ENCODE measurements at places on chromosomes 12 and 14.

- DNase-seq = no peak
Measured at GRCh38 chr12:42262271-42262670, 24.2 kb upstream of the YAF2 start.

- no peak for DNase-seq
Measured at GRCh38 chr14:65079768-65080167, 22.5 kb downstream of the MAX start.

DNA sequence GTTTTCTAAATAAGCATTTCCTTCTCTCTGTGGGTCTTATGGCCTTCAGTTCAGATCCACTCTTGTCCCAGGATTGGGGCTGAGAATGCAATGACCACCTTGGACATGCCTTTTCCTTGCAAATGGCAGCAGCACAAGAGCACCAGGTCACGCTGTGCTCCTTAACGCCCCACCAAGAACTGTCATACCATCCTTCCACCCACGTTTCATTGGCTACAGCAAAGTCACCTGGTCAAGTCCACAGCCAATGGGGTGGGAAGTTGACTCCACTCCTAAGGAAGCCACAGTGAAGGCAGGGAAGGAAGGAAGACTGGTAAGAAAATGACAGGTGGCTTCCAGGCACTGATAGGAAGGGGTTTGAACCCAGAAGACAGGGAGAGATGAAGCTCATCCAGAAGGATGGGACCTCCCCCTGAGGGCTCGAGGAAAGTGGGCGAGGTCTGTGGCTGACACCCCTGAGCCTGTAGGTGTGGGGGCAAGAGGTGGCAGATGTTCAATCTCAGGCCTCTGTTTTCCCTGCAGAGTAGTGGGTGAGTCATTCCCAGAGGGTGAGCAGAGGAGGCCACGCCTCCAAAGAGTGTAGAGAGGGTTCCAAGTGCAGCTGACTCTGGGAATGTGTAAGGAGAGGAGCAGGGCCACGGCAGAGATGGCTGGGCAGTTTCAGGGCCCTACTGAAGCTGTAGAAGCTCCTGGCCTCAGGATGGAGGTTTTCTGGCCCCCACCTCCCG is 113.5 kb upstream of the VRK1 start:
- DNase-seq = no peak

DNA sequence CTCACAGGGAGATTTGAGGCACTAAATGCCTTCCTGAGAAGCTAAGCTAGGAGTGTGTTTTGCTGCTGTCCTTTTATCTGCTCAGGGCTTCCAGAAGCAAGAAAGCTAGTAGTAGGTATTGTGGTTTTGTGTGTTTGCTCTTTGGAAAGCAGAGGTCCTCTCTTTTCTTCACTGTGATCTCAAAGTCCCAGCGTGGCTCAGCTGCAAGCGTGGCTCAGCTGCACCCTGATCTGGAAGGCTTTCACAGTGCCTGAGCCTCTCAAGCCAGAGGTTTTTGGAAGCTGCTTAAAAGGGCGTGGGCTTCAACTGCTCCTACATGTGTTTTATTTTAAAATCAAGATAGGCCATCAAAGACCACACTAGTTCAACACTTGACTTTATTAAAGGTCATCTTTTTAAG is 337.4 kb upstream of the RGS6 start:
- no peak for DNase-seq

DNA sequence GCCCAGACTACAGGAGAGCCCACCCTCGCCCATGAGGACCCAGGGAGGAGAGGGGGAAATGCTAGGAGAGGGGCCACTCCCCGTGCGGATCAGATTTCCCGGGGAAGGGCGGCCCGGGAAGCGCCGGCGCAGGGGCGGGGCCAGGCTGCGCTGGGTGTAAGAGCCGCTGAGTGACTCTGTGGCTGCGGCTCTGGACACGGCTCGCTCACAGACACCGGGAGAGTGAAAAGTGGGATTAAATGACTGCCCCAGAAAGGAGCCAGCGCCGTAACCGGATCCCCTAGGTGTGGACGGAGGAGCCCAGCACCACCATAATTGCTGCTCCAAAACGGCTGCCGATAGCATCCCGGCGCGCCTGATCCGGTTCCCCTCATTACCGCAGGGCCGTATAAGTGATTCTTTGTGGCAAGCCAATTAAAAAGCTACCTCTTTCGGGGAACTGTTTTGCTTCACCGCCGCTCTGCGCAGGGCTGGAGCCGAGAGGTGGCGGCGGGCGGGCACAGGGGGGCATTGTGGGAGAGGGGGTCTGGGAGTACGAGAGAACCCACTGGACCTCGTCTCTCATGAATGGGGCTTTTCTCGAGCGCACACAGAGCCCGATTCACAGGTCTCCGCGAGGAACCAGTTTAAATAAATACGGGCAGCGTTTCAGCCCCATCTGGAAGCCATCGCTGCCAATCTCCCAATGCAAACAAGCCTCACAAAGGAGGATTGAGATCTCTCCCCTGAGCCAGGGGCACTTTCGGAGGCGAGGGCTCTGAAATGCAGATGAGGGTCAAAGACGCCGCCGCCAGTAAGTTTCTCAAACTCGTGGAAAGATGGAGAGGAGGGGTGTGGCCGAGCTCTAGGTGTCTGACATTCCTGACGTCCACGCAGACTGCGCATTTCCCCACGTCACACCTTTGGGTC is 2.5 kb downstream of the COL2A1 start:
- no peak for DNase-seq

- no peak for DNase-seq
Measured at GRCh38 chr12:123139926-123140675, 10.8 kb downstream of the PITPNM2 start.

DNA sequence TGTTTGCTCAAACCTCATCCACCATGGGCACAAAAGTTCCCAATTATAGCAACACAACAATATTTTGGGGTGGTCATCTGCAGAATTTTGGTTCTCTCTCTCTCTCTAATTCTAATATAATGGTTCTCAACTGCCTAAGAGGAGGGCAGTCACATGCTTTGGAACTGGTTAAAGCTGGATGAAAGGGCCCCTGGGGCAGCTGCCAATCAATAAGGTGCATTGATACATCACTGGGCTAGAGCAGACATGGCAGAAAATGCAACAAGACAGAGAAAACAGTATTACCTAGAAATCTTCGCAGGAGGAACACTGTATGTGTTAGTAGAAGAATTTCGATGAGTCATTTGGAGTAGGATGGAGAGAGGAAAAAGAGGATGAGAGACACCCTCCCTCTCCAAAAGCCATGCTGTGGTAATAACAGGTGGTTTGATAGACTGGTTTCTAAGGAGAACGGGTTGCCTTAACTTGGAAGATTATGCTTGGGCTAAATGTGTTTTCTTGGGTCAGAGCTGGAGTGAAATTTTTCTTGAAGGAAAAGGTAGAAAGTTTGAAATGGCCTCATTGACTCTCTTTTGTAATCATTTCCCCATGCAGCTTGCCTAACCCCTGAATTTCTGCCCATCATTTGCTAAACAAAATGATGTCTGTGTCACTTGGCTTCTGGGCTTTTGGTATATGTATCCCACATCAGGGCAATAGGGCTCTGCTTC is 67.1 kb upstream of the HIF1A start:
- DNase-seq = no peak

GRCh38 chr12:5977556-5977955 is 32.5 kb upstream of the ANO2 start:
- no peak for DNase-seq

DNA sequence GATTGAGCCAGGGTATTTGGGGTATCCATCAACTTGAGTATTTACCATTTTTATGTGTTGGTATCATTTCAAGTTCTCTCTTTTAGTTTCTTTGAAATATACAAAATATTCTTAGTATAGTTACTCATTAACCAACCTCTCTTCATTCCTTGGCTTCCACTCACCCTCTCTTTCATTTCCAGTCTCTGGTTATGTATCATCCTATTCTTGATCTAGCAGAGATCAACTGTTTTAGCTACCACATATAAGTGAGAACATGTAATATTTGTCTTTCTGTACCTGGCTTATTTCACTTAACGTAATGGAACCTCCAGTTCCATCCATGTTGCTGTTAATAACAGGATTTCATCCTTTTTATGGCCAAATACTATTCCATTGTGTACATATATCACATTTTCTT is 86.9 kb downstream of the DACT1 start:
- no peak for DNase-seq

DNA sequence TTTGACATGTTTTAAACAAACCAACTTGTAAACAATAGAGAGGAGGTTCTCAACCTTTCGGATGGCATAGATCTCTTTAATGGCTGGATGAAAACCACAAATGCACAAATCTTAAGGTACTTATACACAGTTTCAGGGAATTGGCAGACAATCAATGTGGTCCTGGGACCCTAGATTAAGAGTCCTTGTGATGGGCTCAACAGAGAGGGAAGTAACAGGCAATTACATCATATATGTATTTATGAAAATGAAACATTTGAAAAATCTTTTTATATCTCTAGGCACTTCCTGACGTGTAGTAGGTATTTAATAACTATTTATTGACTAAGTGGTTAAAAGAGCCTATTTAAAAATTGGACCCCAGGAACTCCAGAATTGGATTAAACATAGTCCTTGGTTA is 897 bp downstream of the ACTR10 start:
- no peak for DNase-seq

GRCh38 chr14:91140672-91141071 is 26.8 kb downstream of the DGLUCY start:
- DNase-seq = no peak

GRCh38 chr14:66541627-66542026 is 33.7 kb downstream of the GPHN start:
- no peak for DNase-seq

DNA sequence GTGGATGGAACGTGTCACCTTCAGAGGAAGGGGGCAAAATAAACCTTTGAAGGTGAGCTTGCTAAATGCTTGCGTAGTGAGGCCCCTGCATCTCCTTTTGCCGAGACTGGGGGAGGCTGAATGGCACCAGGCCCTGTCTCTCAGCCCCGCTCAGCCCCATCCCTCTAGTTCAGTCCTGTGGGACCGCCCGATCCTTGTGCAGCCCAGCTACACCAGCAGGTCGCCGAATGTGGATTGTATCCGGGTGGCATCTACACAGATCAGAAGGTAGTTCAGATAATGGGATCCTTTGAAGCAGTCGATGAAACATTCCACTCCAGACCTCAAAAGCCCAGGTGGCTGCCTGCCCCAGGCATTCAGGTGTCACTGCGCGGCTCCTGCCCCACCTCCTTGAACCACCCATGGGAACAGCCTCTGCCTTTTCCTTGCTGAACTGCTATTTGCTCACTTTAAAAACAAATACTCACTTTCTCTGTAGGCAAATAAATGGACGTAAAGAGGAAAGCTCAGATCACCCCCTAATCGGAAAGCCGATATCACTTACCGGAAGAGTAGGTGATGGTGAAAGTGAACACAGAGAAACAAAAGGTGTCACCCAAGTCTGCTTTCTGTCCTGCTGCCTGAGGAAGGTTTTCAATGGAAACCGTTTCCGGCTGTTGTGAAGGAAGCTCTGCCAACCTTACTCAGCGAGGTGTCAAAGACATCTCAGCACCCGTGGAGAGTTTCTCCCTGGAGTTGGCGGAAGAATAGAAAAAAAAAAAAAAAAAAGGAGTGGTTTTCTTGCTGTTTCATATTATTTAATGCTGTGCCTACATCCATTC is 100.3 kb upstream of the NCOR2 start:
- DNase-seq = no peak

GRCh38 chr14:76829013-76829365 is 2.8 kb downstream of the LRRC74A start:
- DNase-seq = no peak

GRCh38 chr12:188910-189621 is 24.9 kb downstream of the SLC6A12 start:
- peak; percentile 33 for DNase-seq

DNA sequence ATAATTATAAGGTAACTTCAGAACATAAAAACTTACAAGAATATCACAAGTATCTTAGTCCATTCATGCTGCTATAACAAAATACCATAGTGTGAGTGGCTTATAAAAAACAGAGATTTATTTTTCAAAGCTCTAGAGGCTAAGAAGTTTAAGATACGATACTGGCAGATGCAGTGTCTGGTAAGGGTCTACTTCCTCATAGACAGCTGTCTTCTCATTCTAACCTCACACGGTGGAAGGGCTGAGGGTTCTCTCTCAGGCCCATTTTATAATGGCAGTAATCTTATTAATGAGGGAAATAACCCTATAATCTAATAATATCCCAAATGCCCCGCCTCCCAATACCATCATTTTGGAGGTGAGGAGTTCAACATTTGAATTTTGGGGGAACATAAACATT is 23.7 kb upstream of the OSBPL8 start:
- no peak for DNase-seq

GRCh38 chr14:60064491-60065072 is 27.1 kb upstream of the PCNX4 start:
- no peak for DNase-seq

GRCh38 chr12:57890191-57891115 is 43.9 kb upstream of the CTDSP2 start:
- no peak for DNase-seq

DNA sequence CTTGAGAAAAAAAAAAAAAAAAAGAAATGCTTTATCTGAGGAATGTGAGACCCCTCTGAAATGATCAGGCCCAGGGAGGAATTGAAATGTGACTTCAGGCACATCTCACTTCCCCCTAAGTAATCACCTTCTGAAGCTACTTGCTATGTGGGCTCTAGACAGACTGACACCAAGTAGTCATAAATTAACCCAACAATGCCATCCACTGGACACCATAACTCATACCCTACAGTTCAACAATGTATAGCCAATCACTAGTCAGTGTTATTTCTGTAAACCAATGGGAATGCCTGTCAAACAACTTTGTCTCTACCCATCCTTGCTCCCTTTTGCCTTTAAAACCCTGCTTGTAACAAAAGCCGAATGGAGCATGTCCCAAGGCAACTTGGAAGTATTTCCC is 182.7 kb upstream of the TMPO start:
- DNase-seq = no peak

- no peak for DNase-seq
Measured at GRCh38 chr12:124422570-124423523, 128.0 kb downstream of the RFLNA start.
